Activated CD4-positive, alpha-beta T cell treated with anti-CD3 and anti-CD28 coated beads, Interleukin-2, amount 50 U/mL, for 1 hour (primary cell): ENCODE measurements at places on chromosomes 7 and 10.

DNA sequence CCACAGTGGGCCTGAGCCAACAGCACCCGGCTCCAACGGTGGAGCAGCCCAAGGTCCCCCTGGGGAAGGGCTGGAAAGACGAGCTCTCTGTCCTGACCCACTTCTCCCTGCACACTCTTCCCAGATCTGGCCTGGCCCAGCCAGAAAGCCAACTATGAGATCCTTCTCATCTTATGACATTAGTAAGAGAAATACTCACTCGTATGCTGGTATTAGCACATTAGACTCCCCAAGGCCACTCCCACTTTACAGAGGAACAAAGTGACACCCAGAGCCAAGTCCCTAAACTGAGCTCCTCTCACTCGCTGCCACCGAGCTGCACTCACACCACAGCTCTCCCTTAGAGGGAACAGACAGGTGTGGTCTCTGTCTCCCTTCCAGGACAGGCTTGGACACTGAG is 24.8 kb downstream of the DLG5 start:
- no peak for DNase-seq

DNA sequence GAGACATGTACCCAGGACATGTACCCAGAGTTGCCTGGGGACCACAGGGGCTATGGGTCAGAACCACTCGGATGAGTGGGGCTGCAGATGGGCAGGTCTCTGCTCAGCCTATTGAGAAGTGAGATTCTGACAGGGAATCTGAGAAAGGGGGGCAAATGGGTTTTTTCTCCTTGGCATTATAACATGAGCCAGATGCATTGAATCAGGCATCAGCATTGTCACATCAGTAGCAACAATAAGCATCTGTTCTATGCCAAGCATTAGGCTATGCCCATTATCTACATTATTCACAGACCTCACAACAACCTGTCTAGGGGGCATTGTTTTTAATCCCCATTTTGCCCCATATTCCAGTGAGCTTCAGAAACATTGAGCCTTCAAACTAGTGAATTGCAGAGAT is 108.2 kb downstream of the PLCE1 start:
- DNase-seq = no peak

DNA sequence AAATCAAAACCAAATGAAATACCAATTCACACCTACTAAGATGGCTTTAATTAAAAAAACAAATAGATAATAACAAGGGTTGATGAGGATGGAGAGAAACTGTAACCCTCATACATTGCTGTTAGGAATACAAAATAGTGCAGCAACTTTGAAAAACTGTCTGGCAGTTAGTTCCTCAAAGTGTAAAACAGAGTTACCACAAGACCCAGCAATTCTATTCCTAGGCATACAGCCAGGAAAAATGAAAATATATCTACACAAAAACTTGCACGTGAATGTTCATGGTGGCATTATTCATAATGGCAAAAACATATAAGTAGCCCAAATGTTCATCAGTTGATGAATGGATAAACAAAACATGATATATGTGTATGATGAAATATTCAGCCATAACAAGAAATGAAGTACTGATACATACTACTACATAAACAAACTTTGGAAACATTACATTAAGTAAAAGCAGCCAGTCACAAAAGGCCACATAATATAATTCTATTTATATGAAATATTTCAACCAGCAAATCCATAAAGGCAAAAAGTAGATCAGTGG is 83.5 kb downstream of the BRAF start:
- DNase-seq = no peak

- no peak for DNase-seq
These were observed 316.1 kb downstream of the ADRA2A start for GRCh38 chr10:111392910-111393309.

DNA sequence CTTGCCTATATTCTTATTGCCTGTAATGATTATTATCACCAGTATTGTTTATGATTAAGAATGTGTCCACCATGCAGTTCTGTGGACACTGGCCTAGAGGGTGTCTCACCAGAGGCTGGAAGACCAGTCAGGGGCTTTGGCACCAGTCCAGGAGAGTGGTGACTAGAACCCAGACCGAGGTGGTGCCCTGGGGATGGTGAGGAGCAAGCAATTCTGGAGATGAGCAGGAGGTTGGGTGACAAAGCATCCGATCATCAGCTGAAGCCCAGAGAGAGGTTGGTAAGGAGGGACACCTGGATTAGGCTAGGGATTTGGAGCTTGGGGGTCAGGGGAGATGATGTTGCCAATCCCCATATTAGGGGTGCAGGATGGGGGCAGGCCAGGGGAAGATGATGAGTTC is 124.4 kb downstream of the EMX2 start:
- DNase-seq = no peak

GRCh38 chr7:130914554-130915294 is 180.7 kb upstream of the KLF14 start:
- DNase-seq = no peak
